ENCODE measurements at places on chromosomes 1 and 21.

- 0 out of 3 replicates have a peak, but pooled peaks have one; percentile 21 for ATAC-seq
Measured at GRCh38 chr1:29332204-29332603, 95.9 kb downstream of the PTPRU start.

DNA sequence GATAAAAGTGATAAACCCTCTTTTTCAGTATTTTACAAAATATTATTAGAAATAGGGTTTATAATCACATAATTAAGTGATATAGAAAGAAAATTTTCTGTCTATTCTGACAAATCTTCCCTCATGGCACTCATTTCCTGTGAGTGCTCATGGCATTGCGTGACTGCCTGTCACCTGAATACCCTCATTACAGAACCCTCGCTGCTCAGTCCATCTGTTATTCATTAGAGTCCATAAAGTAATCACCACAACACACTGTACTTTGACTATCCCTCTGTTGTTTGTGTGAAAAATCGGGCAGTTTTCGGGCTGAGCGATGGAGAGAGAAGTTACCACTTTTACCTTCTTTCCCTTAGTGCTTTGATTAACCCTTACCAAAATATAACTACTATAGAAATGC is 100.4 kb upstream of the BRINP3 start:
- peak; percentile 78 for ATAC-seq

DNA sequence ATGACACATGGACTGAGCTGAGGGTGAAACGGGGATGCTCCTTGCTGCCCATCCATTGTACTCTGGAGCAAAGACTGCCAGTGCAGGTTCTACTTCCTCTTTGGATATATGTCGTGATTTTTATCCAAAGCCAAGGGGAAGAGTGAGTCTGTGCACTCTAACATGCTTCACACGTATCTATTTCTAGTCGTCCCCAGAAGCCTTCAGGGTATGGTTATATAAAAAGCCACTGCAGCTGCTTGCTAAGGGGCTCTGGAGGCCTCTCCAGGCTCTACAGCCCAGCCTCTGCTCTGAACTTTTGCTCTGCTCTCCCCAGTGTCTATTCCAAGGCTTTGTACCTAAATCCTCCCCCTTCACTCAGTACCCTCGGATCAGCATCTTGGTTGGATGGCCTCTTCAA is 20.1 kb downstream of the PAFAH2 start:
- no peak for ATAC-seq

GRCh38 chr1:69491416-69491815 is 76.3 kb upstream of the LRRC7 start:
- ATAC-seq = no peak

GRCh38 chr1:199308349-199308846 is 669.6 kb downstream of the PTPRC start:
- no peak for ATAC-seq

- ATAC-seq = peak; percentile 93
Measured at GRCh38 chr1:39047374-39048229, 21.5 kb downstream of the NDUFS5 start.

DNA sequence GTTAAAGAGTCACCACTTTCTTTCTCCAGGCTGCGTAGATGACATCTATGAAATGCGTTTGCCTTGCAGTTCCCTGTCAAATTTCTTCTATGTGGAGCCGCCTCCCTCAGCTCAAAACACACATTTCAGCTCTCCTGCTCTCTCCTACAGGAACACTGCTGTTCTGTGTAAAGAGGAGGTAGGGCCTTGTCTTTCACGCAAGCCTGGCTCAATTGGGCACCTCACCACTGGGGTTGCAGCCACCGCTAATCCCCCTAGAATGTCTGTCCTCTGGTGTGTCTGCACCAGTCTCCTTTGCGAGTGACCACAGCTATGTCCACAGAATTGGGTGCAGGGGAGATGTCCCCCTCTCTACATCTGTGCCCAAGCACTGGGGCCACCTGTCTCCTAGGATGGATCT is 31.8 kb upstream of the CFHR4 start:
- ATAC-seq = no peak

DNA sequence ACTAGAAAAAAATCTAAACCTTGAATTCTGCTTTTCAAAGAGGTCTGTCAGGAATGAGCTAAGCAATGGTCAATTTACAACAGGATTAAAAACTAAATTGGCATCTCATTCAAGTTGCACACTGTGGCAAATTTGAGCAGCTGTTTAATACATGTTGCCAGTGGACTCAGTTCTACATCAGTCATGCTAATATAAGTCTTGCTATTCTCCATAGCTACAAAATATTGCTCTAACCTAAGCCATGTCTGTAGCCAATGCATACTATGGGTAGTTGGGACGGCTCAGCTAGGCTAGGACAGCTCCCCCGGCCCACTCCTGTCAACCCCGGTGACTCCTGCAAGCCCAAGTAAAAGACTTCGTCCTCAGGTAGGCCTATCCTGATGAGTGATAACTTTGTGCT is 10.9 kb upstream of the VAV3 start:
- no peak for ATAC-seq

DNA sequence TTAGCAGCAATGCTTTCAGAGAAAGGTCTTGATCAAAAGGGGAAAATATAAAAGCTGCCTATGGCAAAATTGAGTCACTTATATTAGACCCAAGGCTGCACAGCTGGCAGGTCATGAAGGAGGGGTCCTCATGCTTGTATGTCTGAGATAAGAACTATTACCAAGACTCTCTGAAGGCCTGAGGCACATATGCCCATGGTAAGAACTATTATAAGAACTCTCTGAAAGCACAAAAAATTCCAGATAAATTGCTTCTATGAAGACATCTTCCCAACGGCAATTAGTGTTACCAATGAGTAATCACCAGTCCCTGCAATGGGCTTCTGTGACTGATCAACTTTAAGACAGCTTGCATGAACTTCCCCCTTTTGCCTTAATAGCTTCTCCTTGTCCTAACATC is 42.8 kb upstream of the LRIF1 start:
- no peak for ATAC-seq

- ATAC-seq = no peak
Measured at GRCh38 chr1:228446852-228447251, 30.2 kb upstream of the TRIM17 start.

GRCh38 chr1:11530731-11531311 is 51.9 kb downstream of the DISP3 start:
- ATAC-seq = no peak

Data from SK-N-SH treated with all-trans-retinoic acid at 6 μM for 48 hours (cell line).